Right lung (tissue), 10 donors: ENCODE measurements at places on chromosomes 6 and 20.

GRCh38 chr20:46202766-46203509 lies 84.8 kb downstream of the CD40 start:
- no peak for DNase-seq

DNA sequence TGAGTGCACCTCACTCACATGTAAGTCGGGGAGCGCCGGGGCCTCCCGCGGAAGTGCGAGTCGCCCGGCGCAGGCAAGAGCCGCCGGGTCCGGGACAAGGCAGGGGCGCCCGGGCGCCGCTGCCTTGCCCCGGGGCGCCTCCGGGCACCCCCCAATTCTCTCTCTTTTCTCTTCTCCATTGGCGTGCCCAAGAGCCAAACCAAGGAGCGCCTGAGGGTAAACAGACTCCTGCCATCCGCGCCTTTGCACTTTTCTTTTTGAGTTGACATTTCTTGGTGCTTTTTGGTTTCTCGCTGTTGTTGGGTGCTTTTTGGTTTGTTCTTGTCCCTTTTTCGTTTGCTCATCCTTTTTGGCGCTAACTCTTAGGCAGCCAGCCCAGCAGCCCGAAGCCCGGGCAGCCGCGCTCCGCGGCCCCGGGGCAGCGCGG lies 36.8 kb downstream of the GNAS start:
- no peak for DNase-seq

DNA sequence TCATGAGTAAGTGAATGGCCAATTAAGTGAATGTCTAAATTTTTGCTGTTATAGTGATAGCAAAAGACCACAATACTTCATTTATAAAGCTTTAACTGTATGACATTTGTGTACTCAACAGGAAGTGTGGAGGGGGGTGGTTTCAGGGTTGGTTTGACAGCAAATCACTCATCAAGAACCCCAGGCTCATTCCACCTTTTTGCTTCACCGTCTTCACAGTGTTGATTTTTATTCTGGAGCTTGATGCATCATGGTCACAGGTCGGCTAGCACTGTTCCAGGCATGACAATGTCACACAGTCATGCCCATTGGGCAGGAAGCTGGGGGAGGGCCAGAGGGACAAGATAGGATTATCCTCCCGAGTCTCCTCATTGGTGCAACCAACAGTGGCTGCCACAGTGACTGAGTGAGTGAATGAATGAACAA lies 75.0 kb downstream of the MDGA1 start:
- DNase-seq = no peak

DNA sequence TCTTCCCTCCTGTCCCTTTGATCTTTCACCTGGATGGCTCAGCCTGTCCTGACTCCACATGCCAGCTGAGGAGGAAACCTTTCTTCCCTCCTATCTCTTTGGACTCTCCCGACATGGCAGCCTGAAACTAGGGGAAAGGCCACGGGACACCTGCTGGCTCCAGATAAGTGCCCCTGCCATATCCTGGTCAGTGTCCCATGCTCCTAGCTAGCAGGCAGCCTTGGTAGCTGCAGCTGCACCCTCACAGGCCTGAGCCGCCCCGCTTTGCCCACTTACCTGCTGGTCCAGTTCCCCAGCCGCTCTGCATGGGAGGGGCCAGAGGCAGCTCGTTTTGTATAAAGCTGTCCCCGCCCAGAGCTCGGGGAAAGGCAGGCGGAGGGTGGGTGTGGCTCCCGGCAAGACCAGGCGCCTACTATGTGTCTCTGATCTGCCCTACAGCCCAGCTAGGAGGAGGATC lies 7.4 kb upstream of the SLC52A3 start:
- no peak for DNase-seq

GRCh38 chr20:19113343-19113930 lies 99.0 kb upstream of the SLC24A3 start:
- DNase-seq = no peak

GRCh38 chr6:33992191-33992590 lies 153.7 kb downstream of the GRM4 start:
- DNase-seq = no peak

DNA sequence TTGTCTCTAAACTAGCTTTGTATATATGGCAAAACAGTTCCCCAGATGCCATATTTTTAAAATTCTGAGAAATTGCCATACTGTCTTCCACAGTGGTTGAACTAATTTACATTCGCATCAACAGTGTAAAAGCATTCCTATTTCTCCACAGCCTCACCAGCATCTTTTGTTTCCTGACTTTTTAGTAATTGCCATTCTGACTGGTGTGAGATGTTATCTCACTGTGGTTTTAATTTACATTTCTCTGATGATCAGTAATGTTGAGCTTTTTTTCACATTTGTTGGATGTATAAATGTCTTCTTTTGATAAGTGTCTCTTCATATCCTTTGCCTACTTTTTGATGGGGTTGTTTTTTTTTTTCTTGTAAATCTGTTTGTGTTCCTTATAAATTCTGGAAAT lies 1222.7 kb upstream of the CITED2 start:
- DNase-seq = no peak

DNA sequence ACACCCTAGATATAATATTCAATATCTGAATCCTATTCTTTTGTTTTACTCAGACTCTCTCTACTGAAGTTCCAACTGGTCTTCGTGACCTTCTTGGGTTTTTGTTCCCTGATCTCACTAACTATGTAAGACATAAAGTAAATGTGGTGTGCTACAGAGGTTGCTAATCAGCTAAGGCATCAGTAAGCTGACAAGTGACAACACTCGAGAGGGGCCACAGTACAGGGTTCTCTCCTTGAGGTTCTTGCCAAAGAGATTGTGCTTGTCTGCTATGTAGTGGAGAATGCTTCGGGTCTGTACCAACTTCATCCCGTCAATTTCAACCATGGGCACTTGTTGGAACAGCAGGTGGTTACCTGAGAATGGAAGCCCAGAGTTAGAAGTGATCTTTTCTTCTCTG lies 9.9 kb downstream of the GSTA4 start:
- no peak for DNase-seq

- DNase-seq = no peak
Observed at GRCh38 chr6:147566244-147566898, 57.9 kb downstream of the SAMD5 start.

DNA sequence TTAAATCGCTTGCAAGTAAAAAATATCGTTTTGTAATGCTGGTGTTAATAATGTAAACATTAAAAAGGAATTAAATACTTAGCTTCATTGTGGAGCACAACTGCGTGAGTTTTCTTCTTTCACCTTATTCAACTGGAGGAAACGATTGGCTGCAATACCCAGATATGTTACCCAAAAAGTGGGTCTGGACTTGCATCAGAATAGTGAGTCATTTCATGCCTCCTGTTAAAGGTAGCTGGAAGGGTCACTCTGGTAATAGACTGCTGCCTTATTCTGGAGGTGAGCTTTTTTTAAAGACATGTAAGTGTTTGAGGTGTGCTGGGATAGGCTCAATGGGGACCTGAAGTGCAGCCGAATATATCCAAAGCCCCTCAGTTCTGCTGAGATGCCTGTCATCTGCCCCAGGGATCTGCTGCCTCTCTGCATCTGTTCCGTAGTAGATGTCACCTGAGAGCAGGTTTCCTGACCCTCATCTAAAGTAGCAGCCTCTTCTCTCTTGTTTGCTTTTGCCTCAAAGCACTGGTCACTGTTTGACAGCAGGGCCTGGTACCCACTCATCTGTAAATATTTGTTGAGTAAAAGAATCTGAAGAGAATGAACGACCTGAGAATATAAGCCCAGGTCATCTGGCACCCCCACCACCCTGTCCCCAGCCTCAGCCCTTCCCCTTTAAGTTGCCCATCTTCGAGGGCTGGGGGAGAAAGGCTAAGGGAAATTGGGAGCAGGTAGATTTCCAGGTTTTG lies 5.6 kb upstream of the UQCC2 start:
- no peak for DNase-seq

GRCh38 chr20:53792946-53793536 lies 199.4 kb upstream of the ZNF217 start:
- DNase-seq = no peak

DNA sequence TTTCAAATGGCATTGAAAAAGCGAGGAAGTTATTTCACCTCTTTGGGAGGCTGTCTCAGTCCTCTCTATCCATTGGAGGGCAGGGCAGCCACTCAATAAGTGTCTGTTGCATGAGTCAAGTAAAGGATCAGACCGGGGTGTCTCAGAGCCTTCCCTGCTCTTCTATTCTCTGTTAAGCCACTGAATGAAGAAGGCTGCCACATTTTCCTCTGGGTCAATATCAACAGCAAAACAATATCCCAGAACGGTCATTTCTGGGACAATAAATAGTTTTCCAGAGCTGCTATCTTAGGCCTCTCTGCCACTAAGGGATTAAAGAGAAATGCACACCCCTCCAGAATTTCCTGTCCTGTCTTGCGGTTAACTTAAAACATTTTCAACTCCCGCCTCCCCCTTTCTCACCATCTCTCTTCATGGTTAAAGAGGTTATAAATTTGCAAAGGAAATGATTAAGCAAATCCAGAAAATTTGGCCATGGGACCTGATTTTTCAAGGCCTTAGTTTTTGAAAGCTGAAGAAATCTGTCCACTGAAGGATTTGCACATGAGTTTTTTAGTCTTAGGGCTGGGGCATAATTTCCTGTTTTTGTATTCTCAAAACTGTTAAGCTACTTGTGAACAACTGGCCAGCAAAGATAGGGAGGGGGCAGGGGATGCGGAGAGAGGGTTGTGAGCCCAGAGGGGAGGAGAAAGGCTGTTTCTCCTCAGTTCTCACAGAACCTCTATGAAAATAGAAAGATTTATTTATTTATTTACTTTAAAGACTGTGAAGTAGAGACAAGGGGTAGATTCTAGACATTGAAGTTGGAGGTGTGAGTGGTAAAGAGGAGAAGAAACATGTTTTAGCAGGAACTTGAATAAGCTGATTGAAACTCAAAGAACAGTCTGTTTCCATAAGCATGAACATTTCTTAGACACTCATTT lies 135.7 kb downstream of the BCAS1 start:
- DNase-seq = no peak

DNA sequence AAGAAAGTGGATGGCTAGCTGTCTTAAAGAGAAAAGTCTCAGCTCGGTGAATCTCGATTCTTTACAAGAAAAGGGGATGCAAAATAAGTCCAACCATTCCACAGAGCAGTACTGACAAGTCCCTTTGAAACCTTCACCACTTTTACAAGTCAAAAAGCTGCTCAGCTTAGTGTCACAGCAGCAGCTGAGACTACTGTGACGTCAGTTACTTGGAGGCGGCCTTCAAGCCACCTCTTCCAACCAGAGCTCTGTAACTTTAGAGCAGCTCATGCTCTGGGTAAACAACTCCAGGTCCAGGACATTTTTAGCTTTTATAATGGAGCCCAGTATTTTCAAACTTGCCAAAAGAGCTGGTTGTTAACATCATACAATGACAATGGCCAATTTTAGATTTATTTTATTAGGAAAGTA lies at the start of gene KIAA0408:
Gene KIAA0408, minus strand, starts transcription at position 159 of the 411 bp plus-strand sequence. CDS start 5,408 bp downstream, outside the sequence.
- peak; percentile 88 for DNase-seq

GRCh38 chr6:12160326-12160725 lies 129.8 kb upstream of the EDN1 start:
- DNase-seq = no peak

GRCh38 chr20:38256966-38257365 lies 3.6 kb downstream of the KIAA1755 start:
- DNase-seq = no peak
